Activated gamma-delta T cell (primary cell): ENCODE measurements at places on chromosomes 7 and 10.

GRCh38 chr7:134548877-134549276, at the start of gene AKR1B15:
Gene AKR1B15, plus strand, starts transcription at chr7:134549110. Its CDS starts 15,510 bp downstream, at chr7:134564620.
- DNase-seq = no peak

DNA sequence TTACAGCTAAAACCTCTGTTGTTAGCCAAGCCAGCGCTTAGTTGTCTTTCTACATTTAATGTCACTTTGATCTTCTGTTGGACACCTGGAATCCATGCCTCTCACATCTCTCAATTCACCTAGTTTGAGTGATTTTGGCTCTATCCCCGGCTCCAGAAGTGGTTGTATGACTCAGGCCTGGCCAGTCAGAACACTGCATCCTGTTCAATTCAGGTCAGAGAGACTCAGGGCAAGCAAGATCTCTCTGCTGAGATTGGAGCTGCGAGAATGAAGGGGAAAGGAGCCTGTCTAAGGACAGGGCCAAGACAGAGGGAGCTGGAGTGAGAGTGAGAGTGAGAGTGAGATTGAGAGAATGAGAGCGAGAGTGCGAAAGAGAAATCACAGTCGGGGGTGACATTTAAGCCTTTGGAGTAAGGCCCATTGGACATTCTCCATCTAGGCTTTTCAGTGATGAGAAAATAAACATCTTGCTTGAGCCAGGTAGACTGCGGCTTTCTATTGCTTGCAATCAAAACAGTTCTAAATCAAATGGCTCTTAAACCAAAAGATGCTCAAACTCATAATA, 83.3 kb upstream of the DYNC1I1 start:
- no peak for DNase-seq

GRCh38 chr7:64078699-64078994, 33.4 kb downstream of the ZNF727 start:
- DNase-seq = no peak

DNA sequence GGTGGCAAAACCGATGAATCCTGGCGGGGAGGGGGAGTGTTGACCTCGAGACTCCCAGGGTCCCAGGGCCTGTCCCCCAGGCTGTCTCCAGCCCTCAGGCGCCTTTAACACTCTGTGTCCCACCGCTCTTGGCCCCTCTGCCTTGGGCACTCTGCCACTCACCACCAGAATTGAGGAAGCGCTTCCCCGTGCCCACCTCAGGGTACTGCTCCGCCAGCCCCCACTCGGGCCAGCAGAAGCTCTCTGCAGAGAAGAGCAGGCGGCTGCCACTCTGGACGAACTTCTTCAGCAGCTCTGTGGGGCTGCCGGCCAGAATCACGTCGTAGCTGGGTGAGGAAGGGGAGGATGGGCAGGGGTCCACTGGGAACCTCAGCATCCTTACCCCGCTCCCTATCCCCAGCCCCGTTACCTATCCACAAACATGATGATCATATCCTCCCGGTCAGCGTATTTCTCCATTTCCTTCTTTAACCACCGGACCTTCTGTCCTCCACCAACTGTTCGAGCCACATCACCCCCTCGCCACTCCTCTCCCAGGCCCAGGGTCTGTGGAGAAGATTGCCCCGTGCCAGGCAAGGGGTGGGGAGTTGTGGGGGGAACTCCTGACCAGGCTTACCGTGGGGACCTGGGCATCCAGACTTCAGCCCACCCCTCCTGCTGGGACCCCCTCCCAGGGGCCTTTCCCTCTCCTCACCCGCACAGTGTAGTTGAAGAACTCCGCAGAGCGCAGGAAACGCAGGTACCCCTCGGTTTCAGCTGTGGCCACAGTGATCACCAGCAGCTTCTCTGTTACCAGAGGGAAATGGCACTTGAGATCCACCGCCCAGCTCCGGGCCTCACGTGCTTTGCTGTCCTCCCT, 1.2 kb downstream of the PLOD3 start:
- no peak for DNase-seq

- no peak for DNase-seq
These were observed at the start of gene SLIT1 for GRCh38 chr10:97185326-97186058. Gene SLIT1, minus strand, starts transcription at chr10:97185959. Its CDS starts 285 bp downstream, at chr10:97185674.

DNA sequence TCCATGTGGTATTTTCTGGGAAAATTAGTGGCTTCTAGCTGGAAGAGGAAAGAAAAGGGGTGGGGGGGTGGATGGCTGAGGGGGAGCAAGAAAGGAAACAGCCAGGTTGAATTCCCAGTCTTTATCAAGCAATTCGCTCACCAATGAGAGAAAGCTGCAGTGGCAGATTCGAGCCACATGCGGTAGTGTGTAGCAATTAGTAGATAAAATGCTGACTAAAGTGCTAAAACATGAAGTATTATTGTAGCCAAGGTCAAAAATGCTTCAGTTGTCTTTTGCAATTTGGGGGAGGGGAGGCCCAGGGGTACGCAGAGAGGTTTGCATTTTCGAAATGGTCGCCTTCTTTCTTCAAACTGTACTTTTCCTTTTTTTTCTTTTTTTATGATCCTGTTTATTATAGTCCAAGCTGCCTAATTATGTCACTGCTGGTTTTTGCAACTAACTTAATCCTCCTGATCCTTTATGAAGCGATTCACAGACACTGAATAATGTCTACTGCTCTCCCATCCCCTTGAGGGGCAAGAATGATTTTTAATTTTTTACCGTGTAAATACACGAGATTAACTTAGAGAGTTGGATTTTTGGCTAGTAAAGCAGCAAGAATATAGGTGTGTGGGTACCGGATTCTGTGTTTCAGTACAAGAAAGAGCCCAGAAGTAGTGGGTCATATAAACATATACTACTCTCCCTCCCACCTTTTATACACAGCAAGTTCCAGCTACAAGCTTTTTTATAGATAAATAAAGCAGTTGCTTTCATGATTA, 3.6 kb upstream of the ARID5B start:
- DNase-seq = no peak

GRCh38 chr10:49212076-49212475, 23.9 kb upstream of the TMEM273 start:
- no peak for DNase-seq

DNA sequence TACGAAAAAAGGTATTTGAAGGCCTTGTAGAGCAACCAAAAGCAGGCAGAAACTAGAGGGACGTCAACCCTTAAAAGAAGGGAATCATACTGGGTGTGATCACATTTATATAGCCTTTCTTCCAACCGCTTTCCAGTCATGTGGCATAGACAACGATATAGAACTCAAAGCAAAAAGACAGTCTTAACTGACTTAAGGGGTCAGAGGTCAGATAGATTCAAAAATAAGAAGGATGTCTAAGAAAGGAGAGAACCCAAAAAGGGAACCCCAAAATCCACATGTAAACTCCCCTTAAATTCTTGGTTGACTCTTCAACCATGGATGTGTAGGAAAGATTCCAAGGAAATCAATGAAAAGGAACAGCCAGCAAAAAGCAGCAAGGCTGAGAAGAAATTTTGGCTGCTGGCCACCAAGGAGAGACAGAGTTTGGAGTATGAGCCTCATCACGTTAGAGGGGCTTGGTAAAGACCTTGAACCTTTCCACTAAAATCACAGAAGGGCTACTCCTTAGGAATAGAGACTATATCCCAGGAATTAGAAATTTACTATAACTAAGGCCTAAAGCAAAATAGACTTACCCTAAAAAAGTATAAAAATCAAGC, 8.6 kb downstream of the BCAP29 start:
- DNase-seq = no peak

- DNase-seq = no peak
These were observed 3.5 kb downstream of the RASSF4 start for GRCh38 chr10:44962870-44963738.

- no peak for DNase-seq
These were observed 438.1 kb upstream of the NRP1 start for GRCh38 chr10:33772370-33773252.

DNA sequence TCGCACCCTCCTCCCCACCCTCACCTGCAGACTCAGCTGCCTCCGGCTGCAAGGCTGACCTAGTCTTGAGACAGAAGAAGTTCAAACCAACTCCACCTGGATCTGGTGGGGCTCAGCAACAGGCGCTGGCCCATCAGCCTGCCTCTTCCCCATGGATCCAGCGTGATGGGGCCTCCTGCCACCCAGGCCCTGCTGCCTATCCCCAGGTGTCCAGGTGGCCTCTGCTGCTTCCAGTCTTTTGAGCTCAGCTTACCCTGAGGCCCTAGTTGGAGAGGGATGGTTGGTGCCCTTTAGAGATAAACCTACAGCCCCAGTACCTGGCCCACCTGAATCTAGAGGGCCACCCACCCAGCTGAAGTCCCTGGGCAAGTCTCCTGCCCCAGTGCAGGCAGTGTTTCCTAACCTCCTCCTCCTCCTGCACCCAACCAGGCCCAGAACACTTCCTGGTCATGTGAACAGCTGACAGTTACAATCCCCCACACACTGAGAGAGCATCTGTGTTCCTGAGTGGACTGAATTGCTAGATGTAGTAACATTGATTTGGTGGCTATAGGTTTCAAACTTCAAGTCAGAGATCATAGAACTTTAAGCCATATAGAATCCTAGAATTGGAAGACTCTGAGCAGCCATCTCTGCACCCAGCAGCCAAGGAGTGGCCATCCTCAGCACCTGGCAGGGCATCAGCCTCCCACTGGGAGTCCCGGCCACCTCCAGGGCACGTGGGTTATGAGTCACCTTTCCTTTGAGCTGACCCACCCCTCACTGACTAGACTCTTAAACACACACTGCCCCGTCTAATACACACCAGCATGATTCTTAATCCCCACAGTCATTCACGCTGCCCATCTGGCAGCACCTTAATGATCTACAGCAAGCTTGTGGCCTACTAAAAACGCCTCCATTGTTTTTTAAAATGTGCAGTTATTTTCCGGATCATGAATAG, 51.9 kb downstream of the ALOX5 start:
- DNase-seq = no peak

DNA sequence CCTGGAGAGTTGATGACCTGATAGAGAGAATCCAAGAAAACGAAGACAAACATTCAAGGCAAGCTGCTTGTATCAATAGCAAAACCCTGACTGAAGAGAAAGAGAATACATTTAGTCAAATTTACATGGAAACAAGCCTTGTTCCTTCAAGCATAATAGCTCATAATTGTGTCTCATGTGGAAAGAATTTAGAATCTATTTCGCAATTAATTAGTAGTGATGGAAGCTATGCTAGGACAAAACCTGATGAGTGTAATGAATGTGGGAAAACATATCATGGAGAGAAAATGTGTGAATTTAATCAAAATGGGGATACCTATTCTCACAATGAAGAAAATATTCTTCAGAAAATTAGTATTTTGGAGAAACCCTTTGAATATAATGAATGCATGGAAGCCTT, 18.0 kb downstream of the RBAK start:
- DNase-seq = no peak

- no peak for DNase-seq
These were observed 75.2 kb upstream of the PRR15 start for GRCh38 chr7:29488203-29488970.

- DNase-seq = no peak
These were observed 205.8 kb upstream of the HDAC9 start for GRCh38 chr7:18289788-18290187.

DNA sequence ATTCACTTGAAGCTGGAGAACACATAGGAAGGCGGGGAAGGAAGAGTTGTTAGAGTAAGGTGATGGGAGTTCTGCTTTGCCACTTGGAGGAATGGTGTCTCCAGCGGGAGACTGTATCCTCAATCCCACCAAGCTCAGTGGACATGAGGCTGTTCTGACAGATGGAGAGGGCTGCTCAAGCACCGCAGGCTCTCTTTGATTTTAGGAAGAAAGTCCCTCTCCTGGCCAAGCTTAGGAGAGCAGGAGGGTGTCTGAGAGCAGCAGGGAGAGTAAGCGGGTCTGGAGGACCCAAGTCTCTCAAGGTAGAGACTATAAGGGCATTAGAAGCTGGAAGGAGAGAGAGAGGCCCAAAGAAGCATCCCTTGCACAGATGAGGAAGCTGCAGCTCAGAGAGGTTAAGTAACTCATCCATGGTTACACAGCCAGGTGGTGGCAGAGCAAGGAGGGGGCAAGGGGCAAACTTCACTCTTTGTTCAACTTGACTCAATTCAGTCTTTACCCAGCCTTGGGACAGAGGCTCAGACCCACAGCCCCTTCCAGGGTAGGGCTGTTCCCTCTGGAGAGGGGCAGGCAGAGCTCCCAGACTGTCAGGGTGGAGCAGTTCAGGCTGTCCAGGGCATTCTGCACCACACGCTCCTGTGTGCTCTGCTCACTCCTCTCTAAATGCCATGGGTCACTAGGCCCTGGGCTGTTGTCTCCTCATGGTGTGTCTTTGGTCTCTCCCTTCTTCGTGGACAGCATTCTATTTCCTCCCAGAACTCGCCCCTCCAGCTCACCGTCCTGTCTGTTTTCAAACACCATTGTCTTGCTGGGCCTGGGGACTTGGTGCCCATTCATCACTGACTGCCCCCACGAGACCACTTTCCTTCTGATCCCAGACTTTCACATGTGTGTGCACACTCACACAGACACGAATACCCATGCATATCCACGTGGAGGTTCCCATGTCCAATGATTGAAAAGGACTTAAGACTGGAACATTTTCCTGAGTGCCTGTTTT, 8.9 kb downstream of the CHAT start:
- no peak for DNase-seq

GRCh38 chr7:128705891-128706333, 33.2 kb upstream of the CALU start:
- no peak for DNase-seq

- DNase-seq = no peak
These were observed 37.0 kb downstream of the KIF11 start for GRCh38 chr10:92629945-92630344.

DNA sequence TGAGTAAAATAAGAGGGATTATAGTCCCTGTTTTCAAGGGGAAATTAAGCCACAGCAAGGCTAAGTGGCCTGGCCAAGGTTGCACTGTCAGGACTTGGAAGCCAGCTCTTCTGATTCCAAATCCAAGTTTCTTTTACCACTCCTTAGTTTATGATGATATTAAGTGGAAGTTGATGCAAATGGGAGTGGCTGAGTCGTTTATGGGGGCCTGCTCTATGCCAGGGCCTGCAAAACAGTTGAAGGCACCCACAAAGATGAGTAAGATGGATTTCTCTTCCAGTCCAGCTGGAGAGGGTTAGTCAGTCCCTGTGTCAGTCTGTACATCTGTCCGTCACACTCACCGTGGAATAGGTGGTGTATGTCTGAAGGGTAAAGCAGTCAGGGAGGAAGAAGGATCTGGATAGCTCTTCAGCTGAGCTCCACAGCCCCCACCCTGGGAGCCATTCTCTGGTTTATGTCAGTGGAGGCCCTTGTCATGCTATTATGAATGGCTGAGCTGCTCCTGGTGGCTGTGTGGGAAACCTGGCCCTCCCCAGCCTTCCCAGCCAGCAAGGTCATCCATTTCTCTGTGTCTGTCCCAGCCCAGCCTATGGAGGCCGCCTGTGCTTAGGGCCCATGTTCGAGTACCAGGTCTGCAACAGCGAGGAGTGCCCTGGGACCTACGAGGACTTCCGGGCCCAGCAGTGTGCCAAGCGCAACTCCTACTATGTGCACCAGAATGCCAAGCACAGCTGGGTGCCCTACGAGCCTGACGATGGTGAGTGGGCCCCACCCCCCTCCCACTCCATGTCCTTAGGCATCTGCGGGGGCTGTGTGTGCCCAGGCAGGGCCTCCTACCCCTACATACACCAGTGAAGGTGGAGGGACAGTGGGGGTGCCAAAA, 44.5 kb downstream of the TBATA start:
- DNase-seq = no peak

GRCh38 chr7:38411404-38411803, 138.0 kb upstream of the TARP start:
- no peak for DNase-seq
